ENCODE measurements at places on chromosomes 6 and 20.

DNA sequence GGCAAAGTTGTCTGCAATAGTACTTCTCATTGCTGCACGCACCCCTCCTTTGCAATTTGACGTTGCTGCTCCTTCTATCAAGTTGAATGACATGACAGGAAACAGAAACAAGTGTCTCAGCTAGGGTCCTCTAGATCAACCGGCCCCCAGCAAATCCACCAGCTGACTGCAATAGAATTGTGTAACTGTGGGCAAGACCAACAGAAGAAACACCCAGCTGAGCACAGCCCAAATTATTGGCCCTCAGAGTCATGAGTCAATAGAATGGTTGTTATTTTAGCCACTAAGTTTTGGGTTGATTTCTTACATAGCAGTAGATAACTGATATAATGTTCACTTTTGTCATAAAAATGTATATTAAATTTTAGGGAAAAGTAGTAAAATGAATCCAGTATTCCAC is 202.7 kb downstream of the MAFB start:
- no peak for DNase-seq

GRCh38 chr20:59211208-59211765 is 47.7 kb downstream of the ZNF831 start:
- DNase-seq: no peak

DNA sequence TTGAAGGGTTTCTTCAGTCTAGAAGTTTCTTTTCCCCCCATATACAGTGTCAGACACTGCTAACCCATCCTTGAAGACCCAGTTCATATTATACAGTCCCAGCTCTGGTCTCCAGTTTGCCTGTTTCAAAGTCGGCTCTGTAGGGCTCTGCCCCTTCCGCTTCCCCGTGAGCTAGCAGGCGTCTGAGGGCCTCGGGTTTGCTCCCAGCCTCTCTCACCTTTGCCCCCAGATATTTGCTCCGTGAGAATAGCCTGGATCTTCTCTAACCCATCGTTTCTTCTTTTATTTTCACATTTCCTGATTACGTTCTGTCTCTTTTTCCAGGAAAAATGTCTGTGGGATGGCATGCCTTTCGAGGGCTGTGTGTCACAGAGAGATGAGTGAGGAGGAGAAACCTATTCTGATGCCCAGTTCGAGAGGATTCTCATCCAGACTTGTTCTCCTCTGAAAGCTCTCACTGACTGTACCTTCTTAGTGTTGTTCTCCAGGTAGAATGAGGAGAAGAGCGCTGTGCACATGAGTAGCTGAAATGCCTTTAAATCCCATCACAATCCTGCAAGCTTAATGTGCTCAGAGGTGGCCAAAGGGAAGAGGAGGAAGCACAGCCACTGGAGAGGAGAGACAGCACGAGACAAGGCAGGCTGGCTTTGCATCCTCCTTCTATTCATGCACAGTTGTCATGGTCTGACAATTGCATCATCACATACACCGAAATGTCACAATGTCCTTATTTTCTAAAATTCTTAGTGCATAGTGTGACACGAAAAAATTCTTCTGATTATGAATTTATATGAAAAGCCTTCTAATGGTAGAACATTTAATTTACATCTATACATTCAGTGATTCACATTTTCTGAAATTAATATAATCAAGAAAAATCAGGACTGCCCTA is 171.1 kb downstream of the FOXA2 start:
- DNase-seq: no peak

DNA sequence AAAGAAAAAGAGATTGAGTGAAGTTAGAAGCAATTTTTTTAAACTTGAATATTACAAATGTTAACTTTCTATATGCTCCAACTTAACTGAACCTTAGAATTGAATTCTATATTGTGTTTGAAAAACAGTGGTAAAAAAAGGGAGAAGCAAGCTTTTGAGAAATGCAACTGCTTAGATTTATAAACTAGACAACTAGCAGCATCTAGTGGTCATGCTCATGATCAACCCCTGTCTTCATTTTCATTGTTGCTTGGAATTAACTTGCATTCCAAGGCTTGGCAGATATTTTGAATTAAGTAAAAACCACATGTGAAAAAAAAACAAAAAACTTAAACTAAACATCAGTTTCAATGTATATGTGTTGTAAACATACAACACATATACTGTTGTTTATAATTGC is 113.1 kb downstream of the C6orf58 start:
- DNase-seq: no peak

DNA sequence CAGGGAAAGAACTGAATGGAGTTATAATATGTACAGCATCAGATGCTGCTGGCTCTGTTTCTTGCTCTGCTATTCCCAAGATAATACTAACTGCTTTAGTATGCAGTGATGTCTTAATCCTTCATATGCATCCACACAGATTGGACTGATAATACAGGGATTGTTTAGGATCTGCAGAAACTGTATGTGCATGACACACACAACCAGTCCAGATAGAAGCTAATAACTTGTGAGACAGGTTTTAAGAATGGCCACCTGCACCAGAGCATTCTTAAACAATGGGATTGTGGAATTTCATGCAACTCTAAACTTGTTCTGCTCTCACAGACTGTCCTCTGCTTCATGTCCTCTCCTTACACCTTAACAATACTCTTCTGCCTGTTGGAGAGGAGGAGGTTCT is 90.9 kb downstream of the SPTLC3 start:
- no peak for DNase-seq

GRCh38 chr6:46201702-46202101 is 30.9 kb upstream of the ENPP5 start:
- DNase-seq: no peak

DNA sequence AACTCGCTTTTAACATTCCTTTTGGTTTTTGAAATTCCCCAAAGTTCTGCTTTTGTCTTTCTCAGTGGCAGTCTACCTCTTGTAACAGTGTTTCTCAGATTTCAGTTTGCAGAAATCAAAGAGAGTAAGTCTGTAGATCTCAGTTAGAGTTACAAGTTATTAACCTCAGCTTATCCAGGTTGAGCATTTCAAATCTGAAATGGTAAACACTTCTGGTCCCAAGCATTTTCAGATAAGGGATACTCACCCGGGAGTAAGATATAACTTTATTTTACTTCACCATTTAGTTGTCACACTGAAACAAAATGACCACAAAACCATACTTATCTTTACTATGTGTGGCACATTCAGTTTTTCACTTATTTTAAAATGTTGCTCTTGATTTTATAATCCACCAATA is 9.8 kb downstream of the ZNF292 start:
- DNase-seq: no peak

DNA sequence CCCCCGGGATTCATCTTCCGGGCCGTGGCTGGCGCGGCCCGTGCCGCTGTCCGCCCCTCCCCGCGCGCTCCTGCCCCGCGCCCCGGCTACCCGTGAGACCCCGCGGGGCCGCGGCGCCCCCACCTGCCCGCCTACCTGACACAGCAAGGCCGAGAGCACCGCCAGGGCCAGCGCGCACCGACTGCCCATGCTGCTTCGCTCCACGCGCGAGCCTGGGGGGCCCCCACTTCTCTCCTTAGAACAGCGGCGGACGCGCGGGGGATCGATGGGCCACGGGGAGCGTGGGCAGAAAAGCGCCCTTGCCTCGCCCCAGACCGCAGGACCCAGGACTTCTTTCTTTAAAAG is 955 bp downstream of the DLL1 start:
- DNase-seq: no peak

DNA sequence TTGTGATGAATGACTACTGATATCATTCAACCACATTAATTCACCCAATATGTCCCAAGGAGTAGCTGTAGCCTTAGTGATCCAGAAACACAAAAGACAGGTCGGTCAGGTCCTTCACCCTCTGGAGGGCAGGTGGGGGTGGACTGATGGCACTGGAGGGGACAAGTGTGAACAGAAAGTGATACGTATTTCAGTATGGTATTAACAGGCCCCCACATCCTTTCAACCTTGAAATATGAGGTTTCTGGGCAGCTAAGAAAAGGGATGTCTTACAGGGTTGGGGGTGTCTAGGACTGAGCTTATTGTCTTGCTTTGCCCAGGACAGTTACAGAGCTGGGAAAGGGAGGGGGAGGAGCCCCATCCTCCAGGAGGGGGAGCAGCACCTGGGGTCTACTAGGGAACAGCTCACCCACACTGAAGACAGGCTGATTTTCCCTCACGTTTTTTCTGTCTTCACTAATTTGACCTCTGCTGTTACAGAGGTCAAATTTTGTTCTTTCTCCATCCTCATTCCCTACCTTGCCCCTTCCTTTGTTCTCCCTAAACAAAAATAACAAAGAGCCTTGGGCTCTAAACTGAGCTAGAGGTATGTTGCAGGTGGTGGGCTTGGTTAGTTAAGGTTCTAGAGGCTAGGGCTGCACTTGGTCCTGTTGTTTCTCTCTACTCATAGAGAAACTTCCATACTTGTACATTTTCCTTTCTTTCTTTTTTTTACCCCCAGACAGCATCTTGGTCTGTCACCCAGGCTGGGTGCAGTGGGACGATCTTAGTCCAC is 38.0 kb upstream of the EEF1A1 start:
- DNase-seq: no peak

GRCh38 chr6:16918586-16918985 is 157.3 kb upstream of the ATXN1 start:
- DNase-seq: no peak

GRCh38 chr6:31871046-31871659 is 7.6 kb downstream of the SLC44A4 start:
- DNase-seq: no peak

GRCh38 chr6:40947876-40948526 is 91.0 kb downstream of the UNC5CL start:
- DNase-seq: no peak

GRCh38 chr6:215335-216034 is 76.8 kb upstream of the DUSP22 start:
- DNase-seq: peak; percentile 91

- no peak for DNase-seq
Measured at GRCh38 chr6:69542494-69542893, 254.3 kb downstream of the LMBRD1 start.

GRCh38 chr6:2665146-2666070 is 85.3 kb downstream of the MYLK4 start:
- DNase-seq: no peak

- no peak for DNase-seq
Measured at GRCh38 chr6:90238496-90239266, 58.0 kb downstream of the BACH2 start.

GRCh38 chr20:48850257-48850976 is 22.6 kb upstream of the PREX1 start:
- DNase-seq: no peak

DNA sequence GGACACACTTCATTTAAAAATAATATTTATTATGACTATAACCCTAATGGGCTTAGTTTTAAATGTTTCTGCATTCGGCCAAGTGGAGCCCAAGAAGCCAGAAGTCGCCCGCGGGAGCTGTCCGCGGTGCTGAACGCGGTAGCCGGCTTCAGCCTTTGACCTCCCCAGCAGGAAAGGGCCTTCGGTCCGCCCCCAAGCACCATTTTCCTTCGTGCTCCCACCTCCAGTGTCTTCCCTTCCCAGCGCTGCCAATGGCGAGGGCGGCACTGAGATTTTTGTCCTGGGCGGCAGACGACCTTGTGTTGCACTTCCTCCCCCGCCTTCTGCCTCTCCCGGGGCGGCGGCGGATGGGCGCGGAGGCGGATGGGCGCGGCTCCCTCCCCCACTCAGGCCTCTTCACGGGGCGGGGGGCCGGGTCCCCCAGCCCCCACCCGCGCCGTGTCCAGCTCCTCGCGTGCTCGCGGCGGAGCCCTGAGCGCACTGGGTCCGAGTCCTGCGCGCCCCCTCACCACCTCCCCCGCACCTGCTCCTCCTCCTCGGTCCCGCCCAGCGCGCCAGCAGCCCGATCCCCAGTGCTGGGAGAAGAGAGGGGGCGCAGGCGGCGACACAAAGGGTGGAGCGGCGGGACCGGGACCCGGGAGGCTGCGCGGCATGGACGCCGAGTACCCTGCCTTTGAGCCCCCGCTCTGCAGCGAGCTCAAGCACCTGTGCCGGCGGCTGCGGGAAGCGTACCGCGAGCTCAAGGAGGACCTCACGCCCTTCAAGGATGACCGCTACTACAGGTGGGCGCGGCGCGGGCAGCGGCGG is 23.6 kb upstream of the TMEM181 start:
- peak; percentile 56 for DNase-seq

DNA sequence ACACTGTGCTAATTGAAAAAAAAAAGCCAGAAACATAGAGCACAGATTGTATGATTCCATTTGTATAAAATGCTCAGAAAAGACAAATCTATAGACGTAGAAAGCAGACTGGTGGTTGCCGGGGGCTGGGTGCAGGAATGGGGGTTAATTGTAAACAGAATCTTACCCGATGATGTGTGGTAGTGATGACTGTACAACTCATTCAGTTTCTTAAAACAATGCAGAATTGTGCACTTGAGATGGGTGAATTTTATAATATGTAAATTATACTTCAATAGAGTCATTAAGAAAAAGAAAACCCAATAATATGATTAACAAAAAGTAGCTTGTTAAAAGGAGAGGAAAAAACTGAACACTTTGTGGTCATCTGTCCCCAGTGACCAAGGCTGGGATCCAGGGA is 3.7 kb upstream of the MYLK4 start:
- no peak for DNase-seq

DNA sequence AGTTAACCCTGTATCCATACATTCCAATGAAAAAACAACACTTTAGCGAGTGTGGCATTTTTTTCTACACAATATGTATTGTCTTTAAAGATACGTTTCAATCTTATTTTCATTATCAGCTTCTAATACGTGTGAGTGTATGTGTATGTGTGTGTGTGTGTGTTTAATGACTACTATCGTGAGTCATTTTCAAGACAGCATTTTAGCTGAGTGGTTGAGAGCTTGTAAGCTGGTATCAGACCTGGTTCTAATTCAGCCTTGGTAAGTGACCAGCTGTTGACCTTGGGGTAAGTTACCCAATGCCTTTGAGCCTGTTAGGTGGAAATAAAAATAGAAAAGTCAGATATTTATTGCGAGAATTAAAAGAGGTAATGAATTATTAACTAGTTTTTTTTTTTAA is 320.0 kb upstream of the NT5E start:
- DNase-seq: no peak

DNA sequence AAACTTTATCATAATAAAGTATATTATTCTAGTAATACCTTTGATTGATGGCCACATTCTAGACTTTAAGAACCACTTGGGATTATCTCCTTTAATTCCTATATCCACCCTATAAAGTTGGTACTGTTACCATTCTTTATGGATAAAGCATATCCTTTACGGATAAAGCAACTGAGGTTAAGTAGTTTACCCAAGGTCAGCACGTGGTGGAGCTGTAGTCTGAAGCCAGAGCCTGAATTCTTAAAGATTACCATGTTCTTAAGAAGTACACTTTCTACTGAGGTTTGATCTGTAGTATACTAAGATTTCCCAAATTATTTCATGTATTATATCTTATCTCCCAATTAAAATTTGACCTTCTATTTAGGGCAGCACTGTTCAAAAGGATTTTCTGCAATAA is 3.0 kb upstream of the NCOA7 start:
- DNase-seq: no peak
